ENCODE measurements at places on chromosomes 2 and 18.

- DNase-seq: peak; percentile 90
These were observed 99.7 kb downstream of the INHBB start for GRCh38 chr2:120445449-120446143.

DNA sequence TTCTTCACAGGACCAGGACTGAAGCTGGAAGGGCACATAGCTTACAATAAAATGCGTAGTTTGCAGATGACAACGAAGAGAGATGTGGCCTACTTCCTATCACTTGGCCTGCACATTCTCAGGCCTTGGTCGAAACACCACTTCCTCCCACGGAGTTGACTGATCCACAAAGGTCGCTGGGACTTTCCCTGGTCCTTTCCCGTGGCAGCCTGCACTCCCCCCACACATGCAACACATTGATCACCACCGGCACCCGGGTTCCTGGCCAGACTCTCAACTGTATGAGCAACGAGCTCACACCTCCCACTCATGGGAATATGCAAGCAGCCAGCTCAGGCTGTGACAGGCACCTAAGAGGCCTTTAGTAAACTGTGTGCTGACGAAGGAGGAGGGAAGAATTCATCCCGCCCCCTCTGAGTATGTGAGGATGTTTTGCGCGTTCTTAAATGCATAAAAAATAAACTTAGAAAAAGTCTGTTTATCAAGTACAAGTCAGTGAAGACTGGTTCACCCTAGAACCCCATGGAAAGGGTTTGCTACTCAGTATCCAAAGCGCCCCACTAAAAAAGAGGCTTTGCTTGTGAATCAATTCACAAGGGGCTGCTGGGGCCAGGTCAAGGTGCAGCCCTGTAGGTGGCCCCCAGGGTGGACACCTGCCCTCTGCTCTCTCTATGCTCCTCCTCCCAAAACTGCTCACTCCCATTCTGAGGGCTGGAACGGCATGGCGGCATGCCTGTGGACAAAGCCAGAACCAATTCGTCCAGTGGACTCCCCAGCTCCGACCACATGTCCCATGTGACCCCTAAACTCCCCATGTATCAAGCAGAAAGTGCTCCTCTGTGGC, 154.3 kb downstream of the EIPR1 start:
- no peak for DNase-seq

- DNase-seq: peak; percentile 6
These were observed 823.4 kb downstream of the SLC4A3 start for GRCh38 chr2:220450846-220451245.

GRCh38 chr18:61891271-61891670, 1.5 kb downstream of the RNF152 start:
- DNase-seq: no peak

DNA sequence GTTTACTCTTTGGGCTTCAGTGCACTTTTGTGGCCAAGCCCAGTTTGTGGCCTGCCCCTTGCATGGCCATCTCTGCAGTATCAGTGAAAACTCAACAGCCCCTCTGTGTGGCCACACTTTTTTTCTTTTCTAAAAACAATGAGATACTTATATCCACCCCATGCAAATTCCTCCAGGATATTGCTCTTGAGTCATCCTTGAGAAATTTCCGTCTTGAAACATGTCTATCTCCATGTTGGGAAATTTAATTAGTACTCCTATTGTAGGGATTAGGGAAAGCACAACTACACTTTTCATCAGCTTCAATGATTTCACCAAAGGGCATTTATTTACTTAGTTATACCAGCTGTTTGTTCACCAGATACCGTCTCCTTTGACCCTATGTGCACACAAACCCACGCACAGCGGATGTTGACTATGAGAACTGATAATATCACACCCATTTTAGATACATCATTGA, 993.1 kb downstream of the TSN start:
- peak; percentile 6 for DNase-seq

Measured in osteoblast (primary cell).